H9 (cell line): ENCODE measurements at places on chromosomes 16 and 17.
A peak's percentile ranks its signal among the peaks of the same experiment; 100 is the strongest.

DNA sequence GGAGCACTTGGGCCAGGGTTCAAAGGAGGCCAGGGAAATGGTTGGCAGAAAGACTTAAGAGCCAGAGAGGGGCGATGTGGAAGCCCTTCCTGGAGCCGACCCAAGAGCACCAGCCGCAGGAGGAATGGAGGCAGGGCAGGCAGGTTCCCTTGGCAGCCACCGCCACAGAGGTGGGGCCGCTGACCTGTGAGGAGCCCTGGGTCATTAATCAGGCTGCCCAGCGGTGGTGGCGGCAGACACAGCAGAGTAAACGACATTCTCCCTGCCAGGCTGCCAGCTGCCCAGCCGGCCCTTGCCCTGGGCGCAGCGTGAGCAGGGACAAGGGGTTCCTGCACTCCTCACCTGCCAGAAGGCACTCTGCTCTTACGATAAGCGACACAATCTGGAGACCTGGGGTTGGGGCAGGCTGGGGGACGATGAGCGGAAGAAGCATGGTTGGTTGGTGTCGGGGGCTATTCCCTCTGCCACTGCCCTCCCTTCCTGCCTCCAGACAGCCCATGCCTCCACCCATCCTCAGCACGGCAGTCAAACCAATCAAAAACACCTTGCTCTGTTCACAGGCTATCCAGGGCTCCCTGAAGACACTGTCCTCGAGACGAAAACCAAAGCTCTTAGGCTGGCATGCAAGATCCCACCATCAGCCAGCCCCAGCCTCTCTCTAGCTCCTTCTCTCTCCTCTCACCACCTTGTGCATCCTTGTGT lies 40.9 kb downstream of the PLXDC1 start:
- DNase-seq = peak; percentile 56

- no peak for DNase-seq
These were observed 56.3 kb downstream of the GAN start for GRCh38 chr16:81371106-81371505.

GRCh38 chr16:5477251-5477650 lies 379.7 kb upstream of the EEF2KMT start:
- DNase-seq = no peak

GRCh38 chr17:70791748-70792443 lies 622.6 kb downstream of the KCNJ2 start:
- no peak for DNase-seq

DNA sequence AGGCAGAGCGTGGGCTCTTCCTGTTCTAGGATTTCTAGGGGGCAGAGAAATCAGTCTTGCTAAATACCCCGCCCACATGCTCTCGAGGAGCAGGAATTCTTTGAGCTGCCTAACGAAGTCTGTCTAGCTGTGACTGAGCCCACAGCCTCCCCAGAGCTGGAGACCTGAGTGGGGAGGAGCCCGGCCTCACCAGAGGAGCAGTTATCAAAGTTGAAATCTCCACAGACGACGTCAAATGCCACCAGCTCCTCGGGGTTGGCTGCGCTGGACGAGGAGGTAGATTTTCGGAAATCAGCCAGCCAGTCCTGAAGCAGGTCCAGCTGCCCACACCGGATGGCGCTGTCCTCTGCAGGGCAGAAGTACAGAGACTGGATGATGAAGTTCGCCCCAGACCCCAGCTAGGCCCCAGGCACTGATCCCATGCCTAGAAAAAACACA lies 53.8 kb downstream of the PRMT7 start:
- DNase-seq = peak; percentile 67

- DNase-seq = no peak
These were observed 34.9 kb downstream of the WSCD1 start for GRCh38 chr17:6104956-6105648.

DNA sequence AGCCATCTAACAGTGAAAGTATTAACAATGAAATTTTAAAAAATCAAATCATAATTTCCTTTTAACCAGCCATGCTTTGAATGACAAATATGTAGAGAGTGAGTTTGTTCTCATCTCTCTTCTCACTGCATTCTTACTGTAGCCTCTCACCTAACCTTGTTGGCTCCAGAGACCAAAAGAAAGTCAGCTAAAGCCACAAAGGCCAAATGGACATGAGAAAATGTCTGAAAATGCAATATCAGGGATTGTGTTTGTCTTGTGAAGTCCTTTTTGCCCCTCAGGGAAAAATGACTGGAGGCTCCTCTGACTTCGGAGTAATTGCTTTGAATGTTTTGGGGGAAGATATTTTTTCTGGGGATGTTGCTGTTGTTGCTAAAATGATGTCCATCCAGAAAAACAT lies 166.3 kb downstream of the SLC39A11 start:
- DNase-seq = no peak

DNA sequence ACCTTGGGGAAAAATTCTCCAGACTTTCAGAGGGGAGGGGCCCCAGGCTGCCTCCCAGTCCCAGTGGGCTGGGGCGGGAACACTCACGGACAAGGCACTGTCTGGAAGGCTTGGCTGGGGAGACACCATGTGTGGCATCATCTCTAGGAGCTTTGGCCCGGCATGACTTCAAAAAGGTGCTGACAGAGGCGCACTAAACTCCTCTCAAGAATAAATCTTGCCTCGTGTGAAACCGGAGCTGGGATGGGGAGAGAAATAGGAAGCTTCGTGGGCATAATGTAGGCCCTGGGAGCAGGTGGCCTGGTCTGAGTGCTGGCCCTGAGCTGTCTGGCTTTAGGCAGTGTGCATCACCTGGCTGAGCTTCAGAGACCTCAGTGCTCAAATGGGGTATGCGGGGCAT lies 5.7 kb downstream of the WSCD1 start:
- no peak for DNase-seq

GRCh38 chr17:31869797-31870568 lies 10.9 kb upstream of the COPRS start:
- DNase-seq = no peak

GRCh38 chr16:53509906-53510703 lies 7.1 kb upstream of the AKTIP start:
- peak; percentile 69 for DNase-seq

- DNase-seq = peak; percentile 79
These were observed 1.5 kb downstream of the FGF11 start for GRCh38 chr17:7440834-7441195.

DNA sequence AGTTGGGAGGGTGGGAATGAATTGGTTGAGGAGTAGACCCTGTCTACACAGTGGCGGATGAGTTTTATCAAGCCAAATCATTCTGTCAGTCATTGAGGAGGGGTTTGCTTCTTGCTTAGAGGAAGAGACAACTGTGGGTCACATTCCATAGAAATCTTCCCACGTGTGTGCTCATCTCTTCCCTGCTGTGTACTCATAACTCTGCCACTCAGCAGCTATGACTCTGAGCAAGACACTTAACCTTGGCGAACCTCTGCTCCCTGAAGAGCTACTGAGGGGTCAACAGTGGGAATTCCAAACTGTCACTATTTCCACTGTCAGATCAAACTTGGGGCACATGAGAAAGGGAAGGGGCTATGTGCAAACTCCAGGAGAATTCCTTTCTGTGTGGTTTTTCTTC lies 72.6 kb upstream of the COX10 start:
- no peak for DNase-seq

DNA sequence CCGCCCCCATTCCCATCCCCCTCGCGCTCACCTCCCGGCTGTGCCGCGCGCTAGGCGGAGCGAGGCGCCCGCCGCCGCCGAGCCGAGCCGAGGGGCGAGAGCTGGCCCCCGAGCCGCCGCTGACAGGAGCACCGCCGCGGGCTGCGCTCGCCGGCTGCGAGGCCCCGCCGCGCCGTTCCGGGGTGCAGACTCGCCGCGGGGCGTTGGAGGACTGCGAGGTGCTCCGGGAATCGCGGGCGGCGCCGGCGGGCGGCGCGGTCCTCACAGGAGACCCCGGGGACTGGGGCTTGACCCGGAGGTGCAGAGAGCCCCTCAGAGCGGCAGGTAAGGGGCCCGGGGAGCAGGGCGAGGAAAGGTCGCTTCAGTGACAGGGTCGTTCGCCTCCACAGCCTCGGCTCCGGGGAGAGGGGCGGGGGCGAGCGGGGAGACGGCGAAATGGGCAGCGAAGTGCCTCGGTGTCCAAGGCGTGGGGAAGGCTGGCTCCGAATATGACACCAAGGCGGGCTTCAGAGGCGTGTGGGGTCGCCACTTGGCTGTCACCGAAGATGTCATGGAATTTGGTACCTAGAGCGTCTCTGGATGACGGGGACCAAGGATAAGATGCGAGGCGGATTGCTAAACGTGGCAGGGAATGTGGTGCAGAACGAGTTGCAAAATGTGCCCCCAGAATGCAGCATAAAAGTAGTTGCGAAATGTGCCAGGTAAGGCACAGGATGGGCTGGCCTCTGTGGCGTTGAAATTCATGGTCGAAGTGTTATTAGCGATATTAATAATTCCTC lies 580 bp downstream of the TANC2 start:
- DNase-seq = peak; percentile 69

GRCh38 chr17:46115699-46116098 lies 77.5 kb downstream of the KANSL1 start:
- no peak for DNase-seq

DNA sequence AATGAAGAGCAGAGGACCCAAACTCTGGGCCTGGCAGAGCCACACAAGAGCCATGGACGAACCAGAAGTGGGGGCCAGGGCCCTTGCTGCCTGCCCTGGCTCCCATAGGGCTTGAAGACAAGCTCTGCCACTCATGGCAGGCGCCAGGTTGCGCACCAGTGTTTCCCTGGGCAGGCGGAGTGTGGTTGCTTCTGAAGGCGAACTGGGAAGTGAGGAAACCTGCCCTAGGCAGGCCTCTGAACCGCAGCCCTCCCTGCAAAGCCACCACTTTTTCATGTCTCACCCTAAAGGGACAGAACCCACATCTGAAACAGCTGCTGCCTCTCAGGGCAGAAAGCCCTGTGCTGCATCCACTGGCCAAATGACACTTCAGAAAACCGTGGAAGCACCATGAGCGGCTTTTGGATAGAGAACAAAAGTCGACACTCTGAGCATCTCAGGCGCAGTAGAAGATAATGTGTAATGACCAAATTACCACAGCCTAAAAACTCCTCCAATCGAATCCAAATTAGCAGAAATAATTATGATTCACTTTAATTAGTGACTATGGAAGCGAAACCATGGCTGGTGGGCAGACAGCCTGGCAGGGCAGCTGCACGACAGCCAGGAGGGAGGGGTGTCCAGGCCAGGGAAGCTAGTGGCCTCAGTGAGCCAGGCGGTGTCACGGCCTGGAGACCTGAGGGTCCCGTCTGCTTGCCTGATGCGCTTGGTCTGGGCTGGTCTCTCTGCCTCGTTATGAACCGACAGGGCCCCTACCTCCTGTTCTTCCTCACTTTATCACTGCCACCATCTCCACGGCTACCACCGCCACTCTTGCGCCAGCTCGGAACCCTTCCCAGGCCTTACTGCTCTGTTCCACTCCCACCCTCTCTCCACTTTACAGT lies 59.1 kb downstream of the PRMT7 start:
- no peak for DNase-seq
